ENCODE measurements at places on chromosomes 11 and 22. TPM values are rescaled to one million over a fixed set of nuclear protein-coding genes. Genes with fewer than 3 reads are reported as not detected.
A peak's percentile ranks its signal among the peaks of the same experiment; 100 is the strongest.

Gene MRGPRE
- 0.48 TPM for total RNA-seq

GRCh38 chr11:126879516-126879915 is 121.1 kb downstream of the KIRREL3 start:
- DNase-seq, result no peak

GRCh38 chr11:121611242-121611641 is 158.5 kb upstream of the SORL1-AS1 start:
- DNase-seq, result no peak

Gene CNGA4
- not detected for total RNA-seq

DNA sequence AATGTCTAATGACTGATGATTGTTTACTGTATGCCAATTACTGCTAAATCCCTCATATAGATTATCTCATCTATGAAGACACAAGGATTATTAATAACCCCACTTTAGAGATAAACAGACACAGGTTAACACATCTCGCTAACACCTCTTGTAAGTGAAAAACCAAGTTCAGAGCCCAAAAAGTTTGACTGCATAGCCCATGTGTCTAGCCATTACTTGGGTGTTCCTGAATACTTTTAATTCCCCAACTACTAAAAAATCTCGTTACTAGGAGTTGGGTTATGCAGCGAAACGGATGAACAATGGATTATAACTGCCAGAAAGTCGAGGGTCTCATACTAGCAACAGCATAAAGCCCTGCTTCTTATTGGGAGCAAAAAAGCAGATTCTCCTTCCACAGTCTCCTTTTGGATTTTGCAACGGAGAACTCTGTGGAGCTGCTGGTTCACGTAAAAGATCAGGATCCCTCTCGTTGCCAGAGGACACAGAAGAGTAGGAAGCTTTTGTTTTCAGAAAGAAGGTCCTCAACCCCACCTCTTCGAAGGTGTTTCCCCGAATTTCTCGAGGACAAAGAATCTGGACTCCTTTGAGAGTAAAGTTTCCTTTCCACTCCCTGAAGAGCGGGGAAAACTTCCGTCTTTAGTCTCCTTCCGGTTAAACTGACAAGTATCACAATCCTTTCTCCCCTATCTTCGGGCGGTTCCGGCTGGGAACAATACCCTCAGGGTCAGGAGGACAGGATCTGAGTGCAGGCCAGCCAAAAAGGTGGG is 979 bp downstream of the ZBED5 start:
- DNase-seq, result peak; percentile 67

Gene GGT5
- 7.5 TPM for total RNA-seq

Data from umbilical cord (tissue), 2 donors.